ENCODE measurements at places on chromosomes 11 and 22.

DNA sequence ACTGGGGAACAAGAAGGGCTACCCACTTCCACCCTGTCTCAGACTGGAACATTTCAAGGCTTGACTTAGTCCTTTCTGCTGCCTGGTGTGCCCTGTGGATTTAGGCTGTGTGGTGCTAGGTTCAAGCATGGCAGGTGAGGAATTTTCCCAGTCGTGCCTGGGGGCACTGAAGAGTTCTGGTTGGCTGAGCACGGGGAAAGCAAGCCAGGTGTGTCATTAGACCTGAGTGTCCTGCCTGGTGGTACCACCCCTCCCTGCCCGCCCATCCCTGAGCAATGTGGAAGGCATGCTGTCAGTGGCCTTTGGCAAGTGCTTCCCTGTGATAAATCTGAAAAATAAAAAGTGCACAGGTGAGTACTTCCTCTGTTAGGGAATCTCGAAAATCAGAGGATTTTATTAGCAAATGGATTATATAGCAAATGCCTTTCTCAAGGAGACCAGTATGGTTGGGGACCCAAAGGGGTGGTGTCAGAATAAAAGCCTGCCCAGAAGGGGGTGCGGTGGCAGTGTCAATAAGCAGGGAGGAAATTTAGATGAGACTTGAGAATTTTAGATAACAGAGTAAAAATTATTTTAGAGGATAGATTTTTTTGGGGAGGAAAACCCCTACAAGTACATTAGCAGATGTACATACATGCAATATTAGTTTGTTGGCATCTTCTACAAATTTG, 22.8 kb downstream of the TEAD1 start:
- DNase-seq = no peak

DNA sequence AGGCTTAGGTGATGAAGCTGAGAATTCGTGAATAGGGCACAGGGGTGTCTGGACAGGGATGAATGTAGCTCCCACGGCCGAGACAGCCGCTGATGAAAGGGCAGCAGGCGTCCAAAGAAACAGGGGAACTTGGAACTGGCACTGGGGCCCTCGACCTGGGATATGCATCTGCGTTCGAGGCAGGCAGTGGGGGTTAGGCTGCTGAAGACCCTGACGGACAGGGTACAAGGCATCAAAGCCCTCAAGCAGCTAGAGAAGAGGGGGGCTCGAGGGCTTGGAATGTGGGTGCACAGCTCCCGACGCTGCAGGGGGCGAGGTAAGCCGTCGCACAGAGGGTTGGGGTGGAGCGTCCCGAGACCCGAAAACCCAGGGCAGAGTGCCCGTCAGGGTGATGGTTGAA, 6.9 kb upstream of the SYT8 start:
- no peak for DNase-seq

GRCh38 chr22:24986816-24987215, 34.3 kb downstream of the KIAA1671 start:
- DNase-seq = no peak

- no peak for DNase-seq
These were observed 26.0 kb downstream of the SCGB1A1 start for GRCh38 chr11:62444835-62445234.

DNA sequence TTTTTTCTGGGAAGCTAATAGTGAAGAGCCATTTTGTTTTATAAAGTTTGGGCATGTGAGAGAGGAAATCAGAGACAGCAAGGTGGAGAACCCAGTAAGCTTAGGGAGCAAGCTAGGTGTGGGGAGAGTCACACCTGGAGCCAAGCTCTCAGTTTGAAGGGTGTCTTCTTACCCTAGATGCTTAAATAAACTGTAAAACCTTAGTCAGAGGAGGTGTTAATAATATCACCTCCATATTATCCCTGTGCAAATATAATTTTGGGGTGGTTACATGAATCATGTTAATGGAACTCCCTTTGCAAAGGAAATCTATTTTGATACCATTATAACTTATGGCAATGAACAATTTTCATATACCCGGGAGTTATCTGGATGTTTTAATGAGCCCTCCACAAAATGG, 246.2 kb upstream of the PLET1 start:
- no peak for DNase-seq

GRCh38 chr22:17435375-17435774, 66.1 kb downstream of the CECR2 start:
- no peak for DNase-seq

Data from fibroblast of skin of back (primary cell).